ENCODE measurements at places on chromosomes 3 and 15.

- no peak for DNase-seq
Measured at GRCh38 chr15:88803241-88803919, at the start of gene ACAN. Gene ACAN, plus strand, starts transcription at chr15:88803436. Its CDS starts 32,771 bp downstream, at chr15:88836207.

DNA sequence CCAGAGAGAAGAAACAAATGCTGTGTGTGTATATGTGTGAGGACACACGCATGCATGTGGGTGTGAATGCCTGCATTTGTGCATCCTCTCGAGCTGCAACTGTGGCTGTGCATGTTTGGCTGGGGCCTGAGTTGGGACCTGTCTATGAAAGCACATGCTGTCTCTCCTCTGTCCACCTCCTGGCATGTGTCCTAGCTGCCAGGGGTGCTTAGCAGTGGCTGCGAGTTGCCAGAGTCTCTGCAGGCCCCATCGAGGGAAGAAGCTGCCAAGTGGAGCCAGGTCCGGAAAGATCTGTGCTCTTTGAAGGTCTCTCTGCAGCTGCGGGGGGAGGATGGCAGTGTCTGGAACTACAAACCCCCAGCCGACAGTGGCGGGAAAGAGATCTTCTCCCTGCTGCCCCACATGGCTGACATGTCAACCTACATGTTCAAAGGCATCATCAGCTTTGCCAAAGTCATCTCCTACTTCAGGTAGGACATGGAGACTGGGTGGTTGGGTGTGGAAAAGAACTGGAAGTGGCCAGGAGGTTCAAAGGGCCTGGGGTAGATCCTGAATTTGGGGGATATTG is 30.7 kb downstream of the NR1I2 start:
- no peak for DNase-seq

DNA sequence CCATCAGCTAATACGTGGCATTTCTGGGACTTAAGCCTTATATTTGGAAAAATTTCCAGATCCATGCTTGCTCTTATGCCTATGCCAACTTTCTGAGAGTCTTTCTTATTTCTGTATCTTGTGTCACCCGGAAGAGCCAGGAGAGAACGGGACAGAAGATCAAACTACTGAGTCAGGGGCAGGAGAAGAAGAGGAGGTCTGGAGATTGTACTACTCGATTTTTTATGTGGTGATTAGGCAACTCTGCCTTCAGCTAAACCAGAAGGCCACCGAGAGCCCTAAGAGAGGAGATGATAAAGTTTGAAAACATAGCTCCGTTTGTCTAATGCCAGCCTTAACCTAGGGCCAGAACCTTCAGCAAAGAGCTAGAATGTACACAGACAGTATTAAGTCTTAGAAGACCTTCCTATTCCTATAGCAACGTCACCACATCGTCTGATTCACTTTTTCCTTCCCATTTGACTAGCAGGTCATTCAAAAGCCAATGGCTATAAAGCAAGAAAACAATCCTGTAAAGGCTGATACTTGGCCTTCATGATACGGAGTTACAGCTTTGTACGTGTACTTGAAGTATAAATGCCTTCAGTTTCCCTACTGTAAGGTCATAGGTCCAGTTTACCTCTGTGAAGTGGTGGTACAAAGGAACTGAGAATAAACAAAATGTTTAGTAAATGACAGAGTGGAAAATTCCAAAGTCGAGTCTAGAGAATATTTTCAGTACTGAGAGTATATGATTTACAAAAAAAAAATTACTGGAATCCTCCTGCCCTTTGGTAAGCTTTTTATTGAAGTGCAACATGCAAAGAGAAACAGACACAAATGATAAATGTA is 96.1 kb upstream of the ICE2 start:
- no peak for DNase-seq

DNA sequence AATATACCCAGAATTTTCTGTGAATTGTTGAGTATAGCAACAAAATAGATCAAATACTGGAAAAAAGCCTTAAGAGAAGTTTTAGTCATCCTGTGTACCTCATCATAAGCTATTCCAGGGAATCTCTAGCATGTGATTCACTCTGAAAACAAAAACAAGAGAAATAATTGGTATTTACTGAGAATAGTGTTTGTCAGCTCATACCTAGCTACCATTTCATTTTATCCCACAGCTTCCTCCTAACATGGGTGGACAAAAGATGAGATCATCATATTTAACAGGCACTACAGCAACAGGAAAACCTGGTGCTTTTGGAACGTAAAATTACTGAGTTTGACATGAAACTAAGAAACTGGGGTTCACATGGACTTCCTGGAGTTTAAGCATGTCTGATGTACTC is 753.5 kb upstream of the NECTIN3 start:
- DNase-seq, result no peak

GRCh38 chr15:32135335-32135734 is 105.0 kb downstream of the CHRNA7 start:
- no peak for DNase-seq

Data from stimulated activated CD8-positive, alpha-beta memory T cell treated with anti-CD3 and anti-CD28 coated beads, Interleukin-2, amount 100 ng/mL, for 1 hour (primary cell).